ENCODE measurements at places on chromosomes 6 and 20.
A peak's percentile ranks its signal among the peaks of the same experiment; 100 is the strongest.

DNA sequence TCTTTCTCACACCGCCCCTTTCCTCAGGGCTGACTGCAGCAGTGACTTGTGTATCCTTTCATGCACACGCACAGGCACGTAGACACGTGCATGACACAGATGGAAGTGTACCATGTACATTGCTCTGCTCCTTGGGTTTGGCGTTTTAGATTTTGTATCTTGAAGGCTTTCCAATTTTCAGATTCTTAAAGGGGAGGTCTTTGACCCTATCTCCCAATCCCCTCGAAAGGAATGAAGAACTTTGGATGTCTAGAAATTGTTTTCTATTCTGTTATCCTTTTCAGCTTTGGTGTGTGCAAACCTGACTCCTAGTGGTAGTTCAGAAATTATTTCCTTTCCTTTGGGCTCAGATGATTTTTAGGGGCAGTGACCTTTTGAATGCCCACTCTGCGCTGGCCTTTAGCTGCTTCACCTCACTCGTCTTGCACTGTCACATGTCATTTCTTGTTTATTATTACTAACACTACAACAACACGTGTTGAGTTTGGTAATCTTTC lies 63.0 kb downstream of the HIVEP1 start:
- H3K27ac ChIP-seq: no peak overlapping the region
- H3K4me1 ChIP-seq: peaks cover 10% of the 10 kb centered on the region
- H3K4me3 ChIP-seq: no peak overlapping the region
- no peaks in the 10 kb centered on the region for H3K27me3 ChIP-seq
- H3K36me3 ChIP-seq: peaks cover 5% of the 10 kb centered on the region
- DNase-seq: no peak

DNA sequence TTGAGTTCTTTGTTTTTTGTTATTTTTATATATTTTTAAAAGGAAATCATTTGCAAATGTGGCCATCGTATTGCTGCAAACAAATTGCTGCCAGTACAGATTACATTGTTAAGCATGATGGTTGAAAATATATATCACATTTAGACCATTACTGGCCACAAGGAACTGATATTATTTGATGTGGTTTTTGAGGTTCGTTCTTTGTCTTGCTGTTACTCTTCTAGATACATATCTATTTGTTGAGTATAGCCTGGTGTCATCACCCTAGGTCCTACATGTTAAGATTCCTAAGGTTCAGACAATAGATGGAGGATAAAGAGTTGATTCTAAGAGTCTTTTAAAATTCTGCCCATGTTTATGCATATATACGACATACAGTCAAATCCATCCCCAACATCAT lies 306.0 kb downstream of the FARS2 start:
- no peak for DNase-seq
- H3K4me3 ChIP-seq: no peak overlapping the region
- no peaks in the 10 kb centered on the region for H3K27me3 ChIP-seq
- H3K27ac ChIP-seq: no peak overlapping the region
- peaks cover 9% of the 10 kb centered on the region for H3K4me1 ChIP-seq
- H3K36me3 ChIP-seq: no peaks in the 10 kb centered on the region

DNA sequence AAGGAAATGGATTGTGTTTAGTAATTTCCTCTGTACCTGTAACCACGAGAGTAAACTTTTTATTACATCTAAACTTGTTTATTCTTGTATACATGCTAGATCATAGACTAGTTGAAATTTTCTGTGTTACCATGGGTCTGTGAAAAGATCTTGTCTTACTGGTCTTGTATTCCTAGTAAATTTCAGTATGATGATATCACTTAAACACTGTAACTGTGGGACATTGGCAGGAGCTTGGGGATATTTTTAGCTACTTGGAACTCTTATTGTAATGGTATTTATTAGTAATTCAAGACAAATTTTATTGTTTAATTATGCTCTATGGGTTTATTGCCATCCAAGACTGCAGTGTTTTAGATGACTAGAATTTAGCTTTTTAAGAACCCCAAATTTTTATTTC lies 25.9 kb upstream of the TULP4 start:
- H3K4me3 ChIP-seq: peak overlapping the region; percentile 10
- no peaks in the 10 kb centered on the region for H3K27me3 ChIP-seq
- no peak overlapping the region for H3K27ac ChIP-seq
- no peak for DNase-seq

- DNase-seq: no peak
- no peaks in the 10 kb centered on the region for H3K4me1 ChIP-seq
- H3K36me3 ChIP-seq: peaks cover 6% of the 10 kb centered on the region
These were observed 84.1 kb downstream of the SNX5 start for GRCh38 chr20:17884307-17885003.

DNA sequence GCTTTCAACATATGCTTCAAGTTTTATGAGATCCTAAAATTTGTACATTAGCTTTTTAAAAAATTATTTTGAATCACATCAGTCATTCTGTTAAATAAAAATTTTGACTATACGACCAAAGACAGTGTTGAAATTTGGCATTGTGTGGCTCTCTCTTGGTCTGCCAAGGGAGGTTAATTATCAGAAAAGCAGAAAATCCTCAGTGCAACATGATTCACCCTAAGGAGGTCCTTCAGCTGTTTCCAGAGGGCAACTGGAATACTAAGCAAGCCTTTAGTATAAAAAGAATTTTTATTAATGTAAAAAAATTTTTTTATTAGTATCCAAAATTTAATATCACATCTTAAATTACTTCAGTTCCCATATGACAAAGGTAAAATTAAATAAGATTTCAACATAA lies 23.1 kb upstream of the TMEM244 start:
- no peak overlapping the region for H3K4me3 ChIP-seq
- no peaks in the 10 kb centered on the region for H3K36me3 ChIP-seq
- no peak for DNase-seq
- H3K27ac ChIP-seq: no peak overlapping the region
- H3K27me3 ChIP-seq: peaks cover 8% of the 10 kb centered on the region
- peaks cover 5% of the 10 kb centered on the region for H3K4me1 ChIP-seq

GRCh38 chr6:129901910-129902309 lies 40.8 kb upstream of the TMEM244 start:
- peaks cover 4% of the 10 kb centered on the region for H3K4me1 ChIP-seq
- H3K27me3 ChIP-seq: no peaks in the 10 kb centered on the region
- no peak overlapping the region for H3K4me3 ChIP-seq

DNA sequence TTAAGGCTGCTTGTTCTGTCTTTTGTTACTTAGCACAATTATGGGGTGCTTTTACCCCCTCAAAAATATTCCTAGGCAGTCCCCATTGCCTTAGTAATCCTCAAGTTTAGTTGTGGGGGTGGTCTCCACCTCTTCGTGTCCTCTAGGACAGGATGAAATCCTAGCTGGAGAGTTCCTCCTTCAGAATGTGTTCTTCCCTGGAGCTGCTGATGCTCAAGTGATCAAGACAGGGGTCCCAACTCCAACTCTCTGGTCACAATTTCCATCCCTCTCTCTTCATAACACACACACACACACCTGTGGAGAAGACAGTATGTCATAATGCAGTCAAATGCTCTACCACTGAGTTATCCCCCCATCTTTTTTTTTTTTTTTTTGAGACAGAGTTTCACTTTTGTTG lies 280.7 kb downstream of the UST start:
- H3K4me3 ChIP-seq: no peak overlapping the region
- H3K27me3 ChIP-seq: no peaks in the 10 kb centered on the region
- H3K4me1 ChIP-seq: peaks cover 12% of the 10 kb centered on the region
- DNase-seq: no peak
- H3K27ac ChIP-seq: no peak overlapping the region

DNA sequence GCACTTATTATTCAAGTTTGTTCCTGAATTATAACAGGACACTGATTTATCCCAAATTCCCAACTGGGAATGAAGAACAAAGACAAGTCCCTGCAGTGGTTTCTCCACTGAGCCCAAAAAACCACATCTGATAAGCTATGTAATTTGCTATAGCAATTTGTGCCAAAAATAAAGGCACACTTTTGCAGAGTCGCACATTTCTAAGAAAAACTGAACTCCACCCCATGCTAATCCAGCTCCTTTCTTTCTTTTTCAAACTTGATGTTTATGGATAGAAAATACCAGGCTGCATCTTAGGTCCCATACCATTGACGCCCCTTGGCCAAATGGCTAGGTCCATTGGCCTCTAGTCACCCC lies 170.2 kb upstream of the CITED2 start:
- H3K27me3 ChIP-seq: no peaks in the 10 kb centered on the region
- H3K27ac ChIP-seq: peak overlapping the region; percentile 73
- DNase-seq: no peak
- H3K4me1 ChIP-seq: peaks cover 35% of the 10 kb centered on the region
